ENCODE measurements at places on chromosomes 1 and 21. TPM values are rescaled to one million over a fixed set of nuclear protein-coding genes. Genes with fewer than 3 reads are reported as not detected.
A peak's percentile ranks its signal among the peaks of the same experiment; 100 is the strongest.

GRCh38 chr1:19325368-19325957 lies 13.3 kb downstream of the SLC66A1 start:
- DNase-seq, result no peak

DNA sequence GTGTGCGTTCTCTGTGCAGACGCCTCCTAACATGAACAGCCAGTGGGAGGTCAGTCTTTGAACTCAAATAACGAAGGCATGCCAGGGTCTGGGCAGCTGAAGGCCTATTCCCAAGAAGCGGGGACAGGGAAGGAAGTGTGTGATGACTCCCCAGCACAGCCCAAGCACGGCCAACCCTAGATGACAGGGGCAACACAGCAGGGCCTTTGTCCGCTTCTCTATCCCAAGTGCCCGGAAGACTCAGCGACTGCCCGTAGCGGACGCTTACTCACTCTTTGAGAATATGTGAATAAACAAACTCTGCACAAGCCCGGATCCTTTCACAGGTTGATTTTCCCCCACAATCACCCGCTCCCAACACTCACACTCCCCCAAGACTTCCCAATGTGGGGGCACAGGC lies 11.2 kb downstream of the C1orf198 start:
- no peak for DNase-seq

GRCh38 chr1:90534116-90534515 lies 183.0 kb downstream of the BARHL2 start:
- DNase-seq, result no peak

- no peak for DNase-seq
These were observed 364 bp upstream of the BCAR3 start for GRCh38 chr1:93681989-93682412.

VTCN1 gene
- not detected for total RNA-seq

DNA sequence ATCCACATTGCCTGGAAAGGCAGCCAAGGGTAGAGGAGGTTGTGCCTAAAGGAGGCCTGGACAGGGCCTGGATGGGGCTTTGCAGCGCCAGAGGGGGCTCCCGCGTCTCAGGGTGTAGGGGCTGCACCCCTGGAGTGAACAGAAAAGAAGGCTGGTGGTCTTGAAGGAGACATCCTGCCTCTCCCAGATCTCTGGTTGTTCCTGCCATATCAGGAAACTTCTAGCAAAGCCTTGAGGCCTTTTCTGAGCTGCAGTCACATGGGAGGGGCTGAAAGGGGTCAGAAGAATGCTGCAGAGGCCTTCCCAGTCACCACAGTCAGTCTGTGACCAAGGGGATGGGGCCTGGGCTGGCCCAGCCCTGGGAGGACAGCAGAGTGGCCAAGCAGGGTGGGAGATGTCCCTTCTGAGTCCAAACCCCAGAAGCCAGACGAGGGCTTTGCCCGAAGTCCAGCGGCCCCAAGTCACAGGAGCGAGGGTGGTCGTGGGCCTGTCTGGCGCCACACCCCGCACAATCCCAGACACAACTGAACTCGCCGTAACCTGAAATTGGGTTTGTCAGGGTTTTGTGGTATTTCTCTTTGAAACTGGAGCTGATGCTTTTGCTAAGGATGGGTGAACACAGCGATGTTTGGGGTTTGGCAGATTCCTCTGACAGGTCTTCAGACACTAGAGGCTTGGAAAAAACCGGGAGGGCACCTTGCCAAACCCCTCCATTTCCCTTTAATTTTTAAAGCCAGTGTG lies 29.6 kb downstream of the SIM2 start:
- DNase-seq, result peak; percentile 73

Data from osteocyte (in vitro differentiated cells).